ENCODE measurements at places on chromosomes 13 and 19.
A peak's percentile ranks its signal among the peaks of the same experiment; 100 is the strongest.

- DNase-seq = no peak
Measured at GRCh38 chr13:34107806-34108205, 289.9 kb downstream of the RFC3 start.

DNA sequence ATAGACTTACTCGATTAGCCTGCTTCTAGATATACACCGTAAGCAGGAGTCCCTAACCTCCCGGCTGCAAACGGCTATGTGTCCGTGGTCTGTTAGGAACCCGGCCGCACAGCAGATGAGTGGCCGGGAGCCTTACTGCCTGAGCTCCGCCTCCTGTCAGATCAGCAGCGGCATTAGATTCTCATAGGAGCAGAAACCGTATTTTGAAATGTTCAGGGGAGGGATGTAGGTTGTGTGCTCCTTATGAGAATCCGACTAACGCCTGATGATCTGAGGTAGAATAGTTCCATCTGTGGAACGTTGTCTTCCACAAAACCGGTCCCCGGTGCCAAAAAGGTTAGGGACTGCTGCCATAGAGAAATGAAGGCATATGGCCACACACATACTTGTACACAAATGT lies 1491.9 kb downstream of the SLITRK5 start:
- no peak for DNase-seq

GRCh38 chr13:31982124-31982523 lies 49.5 kb upstream of the FRY start:
- DNase-seq = no peak

- DNase-seq = no peak
Measured at GRCh38 chr13:64255988-64256387, 2840.3 kb upstream of the PCDH20 start.

- DNase-seq = no peak
Measured at GRCh38 chr13:30052120-30052519, 201.7 kb upstream of the UBL3 start.

DNA sequence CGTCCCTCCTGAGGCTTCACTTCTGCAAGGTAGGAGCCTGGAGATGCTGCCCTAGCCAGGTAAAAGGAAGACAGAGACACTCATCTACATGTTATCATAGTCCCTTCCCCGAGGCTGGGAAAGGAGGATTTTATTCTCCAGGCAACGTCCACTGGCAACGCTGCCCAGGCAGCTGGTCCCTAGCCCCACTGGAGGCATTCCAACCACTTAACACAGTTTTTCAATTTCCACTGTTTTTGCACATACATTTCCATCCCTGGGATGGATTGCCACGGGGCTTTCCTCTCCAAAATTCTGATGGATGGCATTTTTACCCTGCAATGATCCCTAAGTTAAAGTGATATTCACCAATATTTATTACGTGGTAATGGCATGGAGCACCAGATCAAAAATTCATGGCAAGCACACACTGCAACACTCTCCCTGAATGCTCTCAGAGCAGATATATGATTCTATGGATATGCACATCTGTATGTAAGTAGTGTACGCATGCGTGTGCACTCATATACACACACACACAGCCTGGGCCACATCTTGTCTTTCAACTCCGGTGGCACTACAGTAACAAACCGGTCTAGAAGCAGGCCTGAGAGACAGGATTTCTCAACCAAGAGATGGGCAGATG lies 322.3 kb upstream of the TSHZ3 start:
- no peak for DNase-seq

DNA sequence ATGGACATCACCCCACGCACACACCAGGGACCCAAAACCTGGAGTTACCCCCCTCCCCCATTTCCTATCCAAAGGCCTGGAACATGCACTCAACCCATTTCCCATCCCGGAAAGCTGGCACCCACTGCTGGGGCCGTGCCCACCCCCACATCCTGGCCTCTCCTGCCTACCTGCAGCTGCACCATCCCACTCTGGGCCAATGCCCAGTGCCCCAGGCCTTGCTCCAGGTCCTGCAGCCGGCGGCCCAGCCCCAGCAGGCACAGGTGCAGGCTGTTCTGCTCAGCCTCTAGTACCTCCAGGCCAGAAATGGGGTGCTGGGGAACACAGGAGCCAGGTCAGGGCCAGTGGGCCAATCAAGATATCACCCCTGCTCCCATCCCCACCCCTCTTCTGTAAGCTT lies 1.7 kb downstream of the SYNE4 start:
- no peak for DNase-seq

- no peak for DNase-seq
Measured at GRCh38 chr19:29040951-29041350, 172.0 kb downstream of the UQCRFS1 start.

DNA sequence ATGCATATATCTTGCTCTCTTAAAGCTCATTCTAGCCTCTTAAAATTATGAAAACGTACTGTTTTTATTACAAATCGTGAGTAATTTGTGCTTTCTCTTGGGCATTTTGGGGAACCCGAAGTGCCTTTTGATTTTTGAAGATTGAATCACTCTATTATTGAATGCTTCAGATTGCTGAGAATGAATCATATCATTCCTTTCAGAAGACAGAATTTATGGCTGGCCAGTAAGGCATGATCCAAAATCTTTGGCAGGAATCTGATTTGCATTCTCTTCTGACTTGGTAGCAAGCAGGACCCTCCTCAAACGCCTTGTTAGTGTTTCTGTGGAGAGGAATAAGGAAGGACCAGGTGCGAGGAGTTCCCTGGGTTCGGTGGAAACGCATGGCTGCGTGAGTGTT lies 49.5 kb downstream of the STARD13 start:
- DNase-seq = no peak

DNA sequence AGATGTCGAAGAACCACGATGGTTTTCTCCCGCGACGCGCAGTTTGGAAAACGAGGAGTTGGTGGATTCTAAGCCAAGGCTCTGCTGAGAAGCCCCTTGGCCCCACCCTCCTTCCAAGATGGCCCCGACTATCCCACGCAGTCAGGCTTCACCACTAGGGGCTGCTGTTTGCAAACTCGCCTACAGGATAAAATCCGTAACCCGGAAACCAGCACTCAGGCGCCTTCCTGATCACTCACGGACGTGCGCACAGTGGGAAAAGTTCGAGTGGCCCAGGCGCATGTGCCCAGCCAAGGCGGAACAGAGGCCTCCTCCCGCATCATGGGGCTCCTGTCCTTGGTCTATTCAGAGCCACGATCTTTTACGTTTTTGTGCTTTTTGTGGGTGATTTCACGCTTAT lies 19.2 kb upstream of the UQCR11 start:
- peak; percentile 21 for DNase-seq

DNA sequence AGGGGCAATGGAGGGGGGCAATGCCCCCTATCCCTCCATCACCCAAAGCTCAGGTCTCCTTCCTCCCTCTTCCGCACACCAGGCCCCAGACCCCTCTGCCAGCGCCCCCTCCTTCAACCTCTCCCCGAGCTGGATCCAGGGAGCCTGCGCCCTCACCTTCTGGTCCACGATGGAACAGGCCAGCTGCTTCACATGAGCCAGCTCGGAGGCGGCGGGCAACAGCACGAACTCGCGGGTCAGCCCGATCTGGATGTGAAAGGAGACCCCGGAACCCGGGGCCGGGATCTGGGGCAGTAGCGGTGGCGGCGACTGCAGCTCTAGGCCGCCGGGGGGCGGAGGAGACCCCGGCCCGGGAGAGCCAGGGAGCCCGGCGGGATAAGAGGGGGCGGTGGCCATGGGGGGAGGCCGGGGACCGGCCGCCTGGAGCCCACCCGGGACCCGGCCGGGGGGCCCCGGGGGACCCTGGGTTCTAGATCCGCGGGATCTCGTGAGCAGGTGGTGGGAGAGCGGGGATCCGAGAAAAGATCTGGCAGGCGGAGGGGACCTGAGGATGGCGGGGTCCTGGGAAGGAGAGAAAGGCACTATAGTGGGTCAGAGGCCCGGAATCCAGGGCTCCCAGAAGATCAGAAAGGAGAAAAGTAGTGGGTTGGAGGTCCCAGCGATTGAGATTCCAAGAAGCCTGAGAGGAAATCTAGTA lies 791 bp downstream of the PRKD2 start:
- DNase-seq = no peak

GRCh38 chr13:32642316-32642715 lies 56.1 kb downstream of the PDS5B start:
- no peak for DNase-seq

- no peak for DNase-seq
Measured at GRCh38 chr13:25468325-25469168, 96.8 kb downstream of the ATP8A2 start.

DNA sequence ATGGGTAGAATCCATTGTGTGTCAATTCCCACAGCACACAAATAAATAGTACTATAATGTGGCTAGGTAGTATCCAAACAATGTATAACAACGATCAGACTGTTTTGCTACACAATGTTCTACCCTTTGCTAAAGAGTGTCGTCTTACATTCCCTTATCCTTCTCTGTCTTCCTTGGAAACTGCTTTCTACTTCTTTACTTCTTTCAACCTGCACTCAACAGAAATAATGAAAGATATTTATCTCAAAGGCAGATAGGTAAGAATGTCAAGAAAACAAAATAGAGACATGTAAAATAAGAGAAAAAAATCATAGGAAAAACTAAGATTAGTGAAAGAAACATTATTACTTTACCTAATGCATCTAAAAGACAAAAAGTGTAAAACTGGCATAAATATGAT lies 814.7 kb downstream of the PCDH9 start:
- DNase-seq = no peak

DNA sequence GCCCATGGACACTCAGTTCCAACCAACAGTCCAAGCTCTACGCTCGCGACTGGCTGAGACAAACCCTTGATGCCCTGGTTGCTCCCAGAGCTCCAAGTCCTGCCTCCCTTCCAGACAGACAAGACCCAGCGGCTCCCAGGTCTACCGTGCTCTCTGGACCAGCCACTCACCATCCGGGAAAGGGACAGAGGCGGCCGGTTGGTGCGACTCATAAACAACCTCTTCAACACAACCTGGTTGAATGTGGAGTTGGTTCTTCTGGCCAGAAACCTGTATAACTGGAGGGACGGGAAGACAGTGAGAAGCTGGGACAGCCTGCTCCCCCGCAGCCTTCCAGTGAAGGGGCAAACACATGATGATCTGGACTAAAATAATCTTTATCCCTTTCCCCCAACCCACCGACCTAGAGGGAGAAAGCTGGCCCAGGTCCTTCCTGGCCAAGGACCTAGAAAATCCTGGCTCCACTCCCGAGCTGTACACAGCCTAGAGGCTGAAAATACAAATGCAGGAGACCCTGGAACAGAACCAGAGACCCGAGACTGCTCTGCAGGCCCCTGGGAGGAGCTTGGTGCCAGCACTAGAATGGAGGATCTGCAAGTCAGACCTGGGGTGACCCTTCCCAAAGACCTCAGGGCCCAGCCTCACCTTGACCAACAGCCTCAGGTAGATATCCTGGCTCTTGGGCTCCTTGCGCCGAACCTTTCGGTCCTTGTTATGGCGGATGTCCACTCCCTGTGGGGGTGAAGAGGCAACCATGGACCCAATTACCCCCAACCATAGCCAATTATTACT lies 1.6 kb downstream of the RPL18 start:
- DNase-seq = no peak

DNA sequence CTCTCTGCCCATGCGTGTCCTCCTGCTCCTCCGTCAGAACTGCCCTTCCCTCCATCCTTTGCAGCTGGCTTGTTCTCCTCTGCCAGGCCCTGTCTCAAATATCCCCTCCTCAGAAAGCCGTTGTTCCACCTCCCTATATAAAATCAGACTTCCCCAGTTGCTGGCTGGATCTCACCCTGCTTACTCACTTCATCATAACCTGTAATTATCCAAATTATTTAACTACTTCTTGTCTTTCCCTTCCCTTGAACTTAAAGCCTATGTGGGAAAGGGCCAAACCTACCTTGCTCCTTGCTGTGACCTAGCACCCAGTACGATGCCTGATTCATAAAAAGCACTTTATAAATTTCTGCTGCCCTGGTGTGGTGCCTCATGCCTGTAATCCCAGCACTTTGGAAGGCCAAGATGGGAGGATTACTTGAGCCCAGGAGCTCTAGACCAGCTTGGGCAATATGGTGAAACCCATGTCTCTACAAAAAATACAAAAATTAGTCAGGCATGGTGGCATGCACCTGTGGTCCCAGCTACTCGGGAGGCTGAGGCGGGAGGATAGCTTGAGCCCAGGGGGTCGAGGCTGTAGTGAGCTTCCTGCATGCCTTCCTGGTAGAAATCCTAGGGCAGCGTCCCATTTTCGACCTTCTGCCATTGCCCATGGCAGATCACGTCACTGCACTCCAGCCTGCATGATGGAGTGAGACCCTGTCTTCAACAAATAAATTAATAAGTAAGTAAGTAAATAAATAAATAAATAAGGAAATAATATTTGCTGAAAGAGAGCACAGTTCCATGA lies 39.5 kb upstream of the ZNF536 start:
- no peak for DNase-seq

DNA sequence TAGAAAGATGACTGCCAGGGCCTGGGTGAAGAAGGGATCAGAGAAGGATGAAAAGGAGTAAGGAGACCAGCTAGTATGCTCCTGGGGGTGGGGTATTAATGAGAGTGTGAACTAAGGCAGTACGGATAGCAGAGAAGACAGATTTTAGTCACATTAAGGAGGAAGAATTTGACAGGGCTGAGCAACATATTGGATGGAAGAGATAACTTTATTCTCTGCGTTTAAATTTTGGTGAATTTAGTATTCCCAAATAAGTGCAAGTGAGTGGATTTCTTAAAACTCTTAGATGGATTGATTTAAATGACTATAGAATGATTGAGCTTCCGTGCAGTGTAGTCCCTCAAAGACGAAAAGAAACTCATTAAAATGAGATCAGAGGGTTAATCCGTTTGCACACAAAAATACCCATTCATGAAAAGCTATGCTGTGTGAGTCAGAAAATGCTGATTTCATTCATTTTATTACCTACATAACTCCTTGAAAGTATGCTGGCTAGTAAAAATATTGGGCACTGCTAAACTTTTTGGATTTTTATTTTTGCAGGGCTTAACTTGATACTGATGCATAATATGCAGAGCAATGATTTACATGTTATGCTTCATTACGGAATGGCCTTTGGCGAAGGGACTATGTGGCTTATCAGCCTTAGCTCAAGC lies 54.1 kb downstream of the WDFY2 start:
- no peak for DNase-seq

- peak; percentile 67 for DNase-seq
Measured at GRCh38 chr19:5828661-5829566, 10.6 kb downstream of the FUT6 start.

DNA sequence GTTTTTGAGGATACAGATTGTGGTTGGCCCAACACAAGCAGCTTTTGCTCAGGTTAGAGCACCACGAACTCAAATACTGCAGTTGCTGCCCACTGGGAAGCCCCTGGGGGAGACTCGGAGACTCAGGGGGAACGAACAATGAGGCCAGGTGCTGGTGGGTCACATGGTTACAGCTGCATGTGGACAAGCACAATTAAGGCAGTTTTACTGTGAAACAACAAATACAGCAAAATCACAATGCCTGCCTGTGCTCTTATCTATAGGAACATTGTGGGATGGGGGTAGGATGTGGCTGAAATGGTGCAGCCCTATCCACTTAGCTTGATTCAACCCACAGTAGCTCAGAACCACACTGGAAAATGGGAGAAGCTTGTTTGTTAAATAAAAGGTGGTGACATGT lies 119.7 kb upstream of the SPATA13 start:
- DNase-seq = no peak

- no peak for DNase-seq
Measured at GRCh38 chr19:51317968-51318367, 6.5 kb downstream of the IGLON5 start.
